ENCODE measurements at places on chromosomes 11 and 22.

DNA sequence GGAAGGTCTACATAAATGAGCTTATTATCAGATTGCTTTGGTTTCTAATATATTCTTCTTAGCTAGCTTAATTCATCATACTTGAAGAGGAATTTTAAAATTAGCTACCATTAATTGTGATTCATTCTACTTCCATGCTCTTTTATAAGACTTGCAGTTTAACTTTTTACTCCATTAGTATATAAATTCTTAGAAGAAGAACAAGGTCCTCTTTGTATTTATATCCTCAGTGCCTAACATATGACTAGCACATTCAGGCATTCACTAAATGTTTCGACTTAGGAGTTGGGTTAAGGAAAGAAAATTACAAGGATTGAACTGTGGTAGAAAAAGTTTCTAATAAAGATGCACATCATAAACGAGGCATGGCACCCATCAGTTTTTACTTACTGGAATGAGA lies 1135.5 kb downstream of the JRKL start:
- DNase-seq: no peak

GRCh38 chr11:87769661-87770060 lies 405.6 kb downstream of the RAB38 start:
- no peak for DNase-seq

DNA sequence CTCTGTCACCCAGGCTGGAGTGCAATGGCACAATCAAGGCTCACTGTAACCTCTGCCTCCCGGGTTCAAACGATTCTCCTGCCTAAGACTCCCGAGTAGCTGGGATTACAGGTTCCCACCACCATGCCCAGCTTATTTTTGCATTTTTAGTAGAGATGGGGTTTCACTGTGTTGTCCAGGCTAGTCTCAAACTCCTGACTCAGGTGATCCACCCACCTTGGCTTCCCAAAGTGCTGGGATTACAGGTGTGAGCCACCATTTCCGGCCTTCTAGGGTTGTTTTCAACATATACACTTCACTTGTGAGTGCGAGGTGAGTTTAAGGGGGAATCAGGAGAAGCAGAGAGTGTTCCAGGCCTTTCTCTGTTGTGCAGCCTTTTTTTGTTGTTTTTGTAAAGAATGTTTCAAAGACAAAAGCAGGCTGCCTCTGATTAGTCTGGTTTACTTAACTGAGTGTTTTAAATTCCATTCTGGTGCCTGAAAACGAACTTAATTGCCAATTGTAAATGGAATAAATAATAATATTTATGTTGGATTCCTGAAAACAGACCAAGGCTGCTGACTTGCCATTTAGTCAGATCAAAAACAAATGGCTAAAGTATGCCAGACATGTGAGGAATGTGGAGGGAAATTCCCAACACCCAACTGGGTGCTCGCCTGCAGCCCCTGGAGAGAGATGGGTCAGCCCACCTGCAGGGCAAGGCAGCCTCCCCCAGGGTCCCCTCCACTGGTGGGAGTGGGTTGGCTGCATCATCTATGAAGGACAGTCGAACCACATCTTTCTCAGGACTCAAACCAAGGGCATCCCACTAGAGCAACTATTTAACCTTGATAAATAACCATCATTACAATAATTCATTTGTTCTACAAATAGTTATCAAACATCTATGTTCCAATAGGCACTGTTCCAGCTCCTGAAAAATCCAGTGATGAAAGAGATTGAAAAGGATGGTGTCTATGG lies 4.6 kb upstream of the RANGAP1 start:
- DNase-seq: peak; percentile 87

- DNase-seq: no peak
These were observed 17.1 kb downstream of the MARK2 start for GRCh38 chr11:63855975-63856374.

- no peak for DNase-seq
These were observed 19.7 kb downstream of the ISX start for GRCh38 chr22:35085621-35086020.

DNA sequence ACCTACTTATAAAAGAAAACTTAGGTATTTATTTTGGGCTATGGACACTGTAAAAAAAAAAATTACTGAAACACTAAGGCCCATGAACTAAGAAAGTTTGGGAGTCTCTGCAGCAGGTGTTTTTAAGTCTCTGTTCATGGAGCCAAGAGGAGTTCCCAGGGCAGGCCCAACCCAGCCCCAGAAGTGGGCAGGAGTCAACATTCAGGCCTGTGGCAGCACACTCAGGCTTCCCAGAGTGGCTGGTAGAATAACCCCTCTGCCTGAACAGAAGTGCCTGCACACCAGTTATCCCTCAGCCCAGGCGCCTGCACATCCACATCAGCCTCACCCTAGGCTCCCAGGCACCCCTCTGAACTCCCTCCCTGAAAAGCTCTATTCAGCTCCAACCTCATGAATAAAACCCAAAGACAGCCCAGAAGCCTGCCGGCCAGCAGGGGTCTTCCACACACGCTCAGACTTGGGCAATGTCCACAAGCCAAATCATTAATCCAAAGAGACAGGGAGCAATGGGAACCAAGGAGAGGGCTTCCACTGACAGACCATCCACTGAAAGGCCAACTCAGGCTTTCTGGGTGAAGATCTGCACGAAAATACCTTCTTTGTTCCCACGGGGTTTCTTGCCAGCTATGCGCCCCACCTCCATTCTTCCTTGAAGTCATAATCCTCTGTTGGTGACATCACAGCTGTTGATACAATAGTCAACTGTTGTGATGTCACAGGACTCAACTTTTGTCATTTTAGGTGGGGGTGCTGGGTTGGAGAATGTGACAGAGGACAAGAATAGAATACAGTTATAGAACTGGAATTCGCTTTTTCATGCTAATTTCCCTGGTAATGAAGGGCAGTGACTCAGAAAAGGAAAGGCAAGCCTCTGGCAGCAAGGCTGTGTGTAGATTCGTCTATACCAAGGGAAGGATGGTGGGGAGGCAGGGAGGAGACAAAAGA lies 83.7 kb downstream of the RPL27A start:
- peak; percentile 84 for DNase-seq

DNA sequence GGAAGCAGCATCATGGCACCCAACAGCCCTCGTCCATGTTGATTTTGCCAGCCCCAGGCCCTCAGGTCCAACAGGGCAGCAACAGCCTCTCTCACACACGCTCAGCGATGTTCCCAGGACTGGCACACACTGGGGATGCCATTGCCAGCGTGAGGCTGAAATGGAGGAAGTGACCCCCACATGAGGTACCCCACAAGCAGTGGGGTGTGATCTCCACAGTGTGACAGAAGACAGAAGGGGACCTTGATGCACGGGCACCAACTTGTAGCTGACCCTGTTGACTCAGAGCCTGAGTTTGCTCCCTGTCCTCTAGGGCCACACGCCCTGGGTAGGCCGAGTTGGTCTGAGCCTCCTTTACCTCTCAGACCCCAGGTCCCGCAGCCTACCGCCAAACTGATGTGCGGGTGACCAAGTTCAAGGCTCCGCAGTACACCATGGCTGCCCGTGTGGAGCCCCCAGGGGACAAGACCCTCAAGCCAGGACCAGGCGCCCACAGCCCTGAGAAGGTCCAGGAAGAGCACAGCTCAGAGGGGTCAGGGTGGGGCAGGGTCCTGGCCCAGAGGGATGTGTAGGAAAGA lies 6.2 kb downstream of the SCGB1C1 start:
- no peak for DNase-seq

DNA sequence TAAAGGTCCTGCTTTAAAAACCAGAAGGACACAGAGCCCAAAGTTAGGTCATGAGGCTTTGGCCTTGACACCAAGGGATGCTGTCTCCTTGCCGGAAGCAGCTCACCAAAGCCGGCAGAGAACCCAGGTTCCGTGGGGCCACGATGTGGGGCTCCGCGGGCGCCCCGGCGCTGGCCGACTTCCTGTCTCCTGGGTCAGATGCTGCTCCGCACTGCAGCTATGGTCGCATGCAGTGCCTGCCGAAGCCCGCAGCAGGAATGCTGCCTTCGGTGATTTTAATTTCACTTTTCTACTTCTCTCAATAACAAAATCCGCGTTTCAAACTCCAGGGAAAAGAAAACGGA lies 454 bp upstream of the OTUB1 start:
- DNase-seq: no peak

GRCh38 chr11:65555693-65556231 lies 2.4 kb downstream of the LTBP3 start:
- peak; percentile 82 for DNase-seq

DNA sequence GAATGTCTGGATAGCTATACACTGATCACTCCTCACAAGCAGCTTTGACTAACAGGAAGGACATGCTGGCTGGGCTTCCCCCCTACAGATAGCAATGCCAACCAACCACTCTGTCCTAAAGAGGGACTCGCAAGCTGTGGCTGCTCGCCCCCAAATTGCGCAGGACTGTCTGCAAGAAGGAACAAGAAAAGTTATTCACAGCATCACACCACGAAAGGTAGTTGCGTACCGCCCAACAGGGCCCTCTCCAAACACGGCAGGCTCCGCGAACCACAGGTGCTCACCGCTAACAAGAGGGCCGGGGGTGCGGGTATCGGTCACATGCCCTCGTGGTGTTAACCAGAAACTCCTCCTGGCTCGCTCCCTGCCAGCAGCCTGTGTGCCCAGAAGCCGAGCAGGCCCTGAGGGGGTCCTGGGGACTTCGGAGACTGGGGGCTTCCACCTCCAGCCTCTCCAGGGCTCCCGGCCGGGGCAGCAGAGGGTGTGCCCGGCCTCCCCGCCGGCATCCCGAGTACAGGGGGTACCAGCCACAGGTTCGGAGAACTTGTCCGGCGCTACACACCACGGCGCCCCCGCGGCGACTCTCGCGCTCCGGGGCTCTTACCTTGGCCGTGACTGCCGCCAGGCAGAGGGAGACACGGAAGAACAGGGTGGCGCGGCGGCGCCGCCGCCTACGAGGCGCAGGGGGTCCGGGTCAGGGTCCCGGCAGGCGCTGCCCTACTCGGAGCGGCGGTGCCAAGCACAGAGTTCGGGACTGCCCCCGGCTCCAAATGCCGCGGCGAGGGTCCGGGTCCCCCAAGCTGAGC lies 682 bp downstream of the LARGE1 start:
- peak; percentile 27 for DNase-seq

GRCh38 chr11:119337581-119338317 lies 2.9 kb downstream of the C1QTNF5 start:
- DNase-seq: peak; percentile 54

- DNase-seq: peak; percentile 4
These were observed 1102.6 kb downstream of the DLG2 start for GRCh38 chr11:84524422-84525051.

- DNase-seq: no peak
These were observed 908 bp downstream of the LIMK2 start for GRCh38 chr22:31212783-31213629.

- no peak for DNase-seq
These were observed 5.5 kb upstream of the FXYD2 start for GRCh38 chr11:117830072-117830471.

GRCh38 chr11:80204021-80204420 lies 763.2 kb upstream of the TENM4 start:
- DNase-seq: no peak
